ENCODE measurements at places on chromosomes 2 and 18.

DNA sequence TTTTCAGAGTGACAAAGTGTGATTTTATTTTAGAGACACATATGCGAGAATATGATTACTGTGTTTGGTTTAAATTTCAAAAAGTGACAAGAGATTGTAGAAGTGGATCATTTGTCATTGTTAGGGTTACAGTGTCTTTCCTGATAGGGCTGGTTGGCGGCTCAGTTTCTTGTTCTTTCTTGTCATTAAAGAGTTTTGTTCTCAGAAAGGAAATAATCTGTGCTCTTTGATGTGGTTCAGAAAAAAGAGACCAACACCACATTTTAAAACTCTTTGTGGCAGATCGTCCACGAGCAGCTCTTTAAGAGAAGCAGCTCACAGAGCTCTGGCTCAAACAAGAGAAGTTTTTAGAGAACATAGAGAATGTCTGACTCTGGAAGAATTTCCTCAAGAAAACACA, 45.6 kb upstream of the ZNF532 start:
- no peak overlapping the region for H3K4me3 ChIP-seq
- peaks cover 11% of the 10 kb centered on the region for H3K4me1 ChIP-seq

- H3K27ac ChIP-seq, result no peak overlapping the region
- peaks cover 11% of the 10 kb centered on the region for H3K27me3 ChIP-seq
- H3K4me3 ChIP-seq, result no peak overlapping the region
- peaks cover 32% of the 10 kb centered on the region for H3K4me1 ChIP-seq
- peaks cover 7% of the 10 kb centered on the region for H3K36me3 ChIP-seq
These were observed 204.6 kb downstream of the SH3RF3 start for GRCh38 chr2:109333414-109334210.

DNA sequence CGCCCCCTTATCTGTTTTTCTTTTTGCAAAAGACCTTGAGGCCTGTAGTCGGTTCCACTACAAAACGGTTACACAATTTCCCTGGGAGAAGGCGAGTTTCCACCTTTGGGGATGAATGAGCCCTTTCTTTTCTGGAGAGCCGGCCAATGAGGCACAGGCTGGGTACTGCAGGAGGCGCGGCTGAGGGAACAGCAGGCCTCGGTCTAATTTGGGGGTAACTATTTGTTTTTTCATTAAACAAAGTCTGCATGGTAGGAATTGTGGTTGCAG, 129.2 kb downstream of the MYCN start:
- peak overlapping the region; percentile 70 for H3K27ac ChIP-seq
- peaks cover 45% of the 10 kb centered on the region for H3K4me1 ChIP-seq
- H3K36me3 ChIP-seq, result no peaks in the 10 kb centered on the region
- no peaks in the 10 kb centered on the region for H3K27me3 ChIP-seq
- DNase-seq, result no peak

- H3K4me3 ChIP-seq, result no peak overlapping the region
- no peaks in the 10 kb centered on the region for H3K36me3 ChIP-seq
- H3K27me3 ChIP-seq, result peaks cover 16% of the 10 kb centered on the region
- no peaks in the 10 kb centered on the region for H3K4me1 ChIP-seq
These were observed 446.1 kb upstream of the MYT1L start for GRCh38 chr2:2777213-2777612.

DNA sequence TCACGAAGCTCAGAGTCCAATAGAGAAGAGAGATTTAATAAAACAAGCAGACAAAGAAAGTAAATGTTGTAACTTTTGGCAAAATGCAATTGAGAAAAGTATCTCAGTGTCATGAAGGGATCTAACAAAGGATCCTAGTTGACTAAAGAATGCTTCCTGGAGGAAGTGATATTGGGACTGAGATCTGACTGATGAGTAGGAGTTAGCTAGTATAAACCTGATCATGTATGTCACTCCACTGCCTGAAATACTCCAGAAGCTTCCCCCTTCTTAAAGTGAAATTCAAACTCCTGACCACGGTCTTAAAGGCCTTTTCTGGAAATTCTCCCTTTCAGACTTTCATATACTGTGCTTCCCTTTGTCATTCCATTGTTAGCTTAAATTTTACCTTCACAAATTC, 1102.4 kb upstream of the ZEB2 start:
- H3K4me1 ChIP-seq, result no peaks in the 10 kb centered on the region
- no peaks in the 10 kb centered on the region for H3K27me3 ChIP-seq
- no peak overlapping the region for H3K27ac ChIP-seq
- no peak for DNase-seq

- peaks cover 26% of the 10 kb centered on the region for H3K4me1 ChIP-seq
- peaks cover 6% of the 10 kb centered on the region for H3K36me3 ChIP-seq
- H3K27me3 ChIP-seq, result peaks cover 58% of the 10 kb centered on the region
- H3K27ac ChIP-seq, result no peak overlapping the region
- no peak overlapping the region for H3K4me3 ChIP-seq
These were observed 501.6 kb upstream of the TNP1 start for GRCh38 chr2:217361483-217361880.

GRCh38 chr18:46672062-46672970, 15.3 kb upstream of the LOXHD1 start:
- no peak overlapping the region for H3K27ac ChIP-seq
- H3K4me3 ChIP-seq, result no peak overlapping the region
- DNase-seq, result no peak
- H3K4me1 ChIP-seq, result peaks cover 4% of the 10 kb centered on the region

- no peaks in the 10 kb centered on the region for H3K4me1 ChIP-seq
- DNase-seq, result no peak
- no peak overlapping the region for H3K27ac ChIP-seq
- no peak overlapping the region for H3K4me3 ChIP-seq
- H3K36me3 ChIP-seq, result peaks cover 22% of the 10 kb centered on the region
- no peaks in the 10 kb centered on the region for H3K27me3 ChIP-seq
These were observed 96.8 kb downstream of the UXS1 start for GRCh38 chr2:106097038-106098000.

DNA sequence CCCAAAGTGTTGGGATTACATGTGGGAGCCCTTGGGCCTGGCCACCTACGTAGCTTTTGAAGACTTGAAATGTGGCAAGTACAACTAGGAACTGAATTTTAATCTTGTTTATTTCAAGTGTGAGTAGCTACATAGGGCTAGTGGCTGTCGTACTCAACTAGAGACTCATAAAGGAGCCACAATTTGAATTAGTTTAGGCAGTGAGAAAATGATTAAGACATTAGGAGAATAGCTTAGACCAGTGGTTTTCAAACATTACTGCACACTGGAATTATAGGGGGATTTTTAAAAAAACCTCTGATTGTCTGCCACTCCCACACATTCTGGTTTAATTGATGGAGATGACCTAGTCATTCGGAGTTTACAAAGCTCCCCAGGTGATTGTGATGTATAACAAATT, 127.1 kb downstream of the FMNL2 start:
- DNase-seq, result no peak
- H3K4me1 ChIP-seq, result peaks cover 36% of the 10 kb centered on the region
- no peaks in the 10 kb centered on the region for H3K27me3 ChIP-seq

- no peaks in the 10 kb centered on the region for H3K36me3 ChIP-seq
- peaks cover 9% of the 10 kb centered on the region for H3K27me3 ChIP-seq
- H3K27ac ChIP-seq, result no peak overlapping the region
- H3K4me3 ChIP-seq, result no peak overlapping the region
These were observed 45.9 kb upstream of the REG3G start for GRCh38 chr2:78979380-78980151.

- no peak for DNase-seq
- peaks cover 11% of the 10 kb centered on the region for H3K27me3 ChIP-seq
These were observed 313.5 kb upstream of the SLC39A10 start for GRCh38 chr2:195343540-195343939.

DNA sequence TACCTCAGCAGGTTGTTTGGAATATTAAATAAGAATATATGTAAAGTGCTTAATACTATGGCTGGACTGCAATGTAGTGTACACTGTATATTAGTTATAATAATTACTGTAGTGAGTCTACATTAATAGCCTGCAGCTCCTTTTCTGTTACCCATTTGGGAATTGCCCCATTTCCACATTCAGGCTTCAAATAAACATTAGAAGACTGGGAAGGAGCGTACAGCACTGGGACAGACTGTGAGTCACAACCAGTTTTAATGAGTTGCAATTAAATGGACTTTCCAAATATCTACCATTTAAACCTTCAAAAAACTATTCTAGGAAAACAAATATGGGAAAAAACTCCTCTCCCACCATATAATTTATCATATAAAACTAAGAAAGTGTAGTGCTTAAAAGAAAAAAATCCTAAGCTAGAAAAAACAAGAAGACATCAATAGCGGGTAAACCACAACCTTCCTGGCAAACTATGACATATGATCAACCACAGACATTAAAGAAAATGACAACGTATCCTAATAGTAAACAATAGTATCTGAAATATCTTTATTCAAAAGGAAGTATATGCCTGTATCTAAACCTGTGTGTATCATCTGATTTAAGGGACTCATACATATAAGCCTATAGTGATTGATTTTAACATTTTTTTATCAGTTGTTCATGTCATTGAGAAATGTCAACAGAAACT, 86.1 kb downstream of the TRIP12 start:
- H3K4me3 ChIP-seq, result no peak overlapping the region
- H3K27ac ChIP-seq, result no peak overlapping the region
- DNase-seq, result no peak
- H3K36me3 ChIP-seq, result peaks cover 22% of the 10 kb centered on the region
- H3K27me3 ChIP-seq, result no peaks in the 10 kb centered on the region
- H3K4me1 ChIP-seq, result no peaks in the 10 kb centered on the region

- peaks cover 10% of the 10 kb centered on the region for H3K36me3 ChIP-seq
- peak overlapping the region; percentile 88 for H3K27ac ChIP-seq
- no peaks in the 10 kb centered on the region for H3K27me3 ChIP-seq
- peaks cover 23% of the 10 kb centered on the region for H3K4me1 ChIP-seq
- peak overlapping the region; percentile 100 for H3K4me3 ChIP-seq
These were observed 1.3 kb downstream of the PGAP1 start for GRCh38 chr2:196925051-196925767.

DNA sequence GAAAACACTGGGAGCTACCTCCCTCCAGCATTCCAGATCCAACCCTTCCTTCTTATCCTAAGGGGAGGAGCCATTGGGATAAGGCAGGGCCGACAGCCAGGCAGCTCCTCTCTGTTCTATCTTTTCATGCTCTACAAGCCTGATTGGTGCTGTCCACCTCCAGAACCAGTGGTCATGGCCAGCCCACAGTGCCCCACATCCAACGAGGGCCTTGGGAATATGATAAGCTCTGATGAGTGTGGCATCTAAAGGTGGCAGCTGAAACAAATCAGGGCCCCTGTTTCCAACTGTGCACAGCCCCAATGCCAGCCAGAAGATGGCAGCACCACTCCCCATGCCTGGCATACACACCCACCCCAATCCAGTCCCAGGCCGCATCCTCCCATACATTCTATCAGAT, 329.3 kb downstream of the C1D start:
- H3K4me3 ChIP-seq, result no peak overlapping the region
- no peaks in the 10 kb centered on the region for H3K4me1 ChIP-seq
- H3K27me3 ChIP-seq, result peaks cover 3% of the 10 kb centered on the region
- no peak for DNase-seq
- H3K36me3 ChIP-seq, result no peaks in the 10 kb centered on the region
- no peak overlapping the region for H3K27ac ChIP-seq

- H3K27ac ChIP-seq, result no peak overlapping the region
- H3K4me1 ChIP-seq, result peaks cover 6% of the 10 kb centered on the region
- no peak for DNase-seq
- H3K36me3 ChIP-seq, result no peaks in the 10 kb centered on the region
These were observed 85.5 kb upstream of the CYP26B1 start for GRCh38 chr2:72233211-72233610.
